Stimulated activated CD8-positive, alpha-beta memory T cell treated with anti-CD3 and anti-CD28 coated beads, Interleukin-4, amount 100 ng/mL, for 4 hours (primary cell): ENCODE measurements at places on chromosomes 4 and X.

- no peak for DNase-seq
Measured at GRCh38 chrX:38403834-38404233, 51.4 kb downstream of the OTC start.

- DNase-seq: no peak
Measured at GRCh38 chr4:21792736-21793135, 155.8 kb downstream of the KCNIP4 start.

DNA sequence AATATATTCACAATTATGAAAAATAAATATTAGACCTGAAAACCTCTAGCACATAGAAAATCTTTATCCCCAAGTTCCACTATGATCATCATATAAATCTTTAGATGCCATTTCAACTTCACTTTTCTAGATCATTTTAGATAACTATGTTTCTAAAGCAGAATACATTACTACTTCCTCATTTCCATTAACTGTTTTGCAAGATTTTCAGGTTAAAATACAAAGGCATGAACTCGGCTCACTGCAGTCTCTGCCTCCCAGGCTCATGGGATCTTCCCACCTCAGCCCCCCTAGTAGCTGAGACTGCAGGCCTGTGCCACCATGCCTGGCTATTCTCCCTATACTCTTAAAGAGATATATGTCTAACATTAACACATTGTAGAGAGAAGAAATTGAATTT lies 1365.9 kb upstream of the AGA start:
- DNase-seq: no peak

GRCh38 chrX:119273420-119274192 lies 37.5 kb downstream of the PGRMC1 start:
- no peak for DNase-seq

DNA sequence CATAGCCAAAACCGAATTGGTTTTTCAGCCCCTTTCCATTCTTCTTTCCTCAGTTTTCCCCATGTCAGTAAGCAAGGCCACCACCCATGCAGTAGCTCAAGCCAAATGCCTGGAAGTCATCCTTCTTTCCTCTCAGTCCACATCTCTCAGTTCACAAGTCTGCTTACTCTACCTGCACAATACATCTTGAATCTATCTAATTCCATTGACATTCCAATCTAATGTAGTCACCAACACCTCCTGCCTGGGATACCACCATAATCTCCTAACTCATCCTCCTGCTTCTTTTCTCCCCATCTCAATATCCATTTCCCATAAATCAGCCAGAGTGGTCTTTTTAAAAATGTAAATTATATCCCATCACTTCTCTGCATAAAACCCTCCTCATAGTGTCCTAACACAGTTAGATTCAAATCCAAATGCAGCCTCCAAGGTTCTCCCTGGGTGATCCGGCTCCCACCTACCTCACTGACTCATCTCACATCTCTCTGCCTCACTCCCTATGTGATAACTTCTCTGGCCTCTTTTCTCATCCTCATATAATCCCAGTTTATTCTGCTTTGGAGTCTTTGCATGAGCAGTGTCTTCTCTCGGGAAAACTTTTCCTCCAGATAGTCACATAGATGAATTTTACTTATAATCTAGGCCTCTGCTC lies 26.9 kb downstream of the KCNIP4 start:
- DNase-seq: no peak
